ENCODE measurements at places on chromosomes 7 and 10.

DNA sequence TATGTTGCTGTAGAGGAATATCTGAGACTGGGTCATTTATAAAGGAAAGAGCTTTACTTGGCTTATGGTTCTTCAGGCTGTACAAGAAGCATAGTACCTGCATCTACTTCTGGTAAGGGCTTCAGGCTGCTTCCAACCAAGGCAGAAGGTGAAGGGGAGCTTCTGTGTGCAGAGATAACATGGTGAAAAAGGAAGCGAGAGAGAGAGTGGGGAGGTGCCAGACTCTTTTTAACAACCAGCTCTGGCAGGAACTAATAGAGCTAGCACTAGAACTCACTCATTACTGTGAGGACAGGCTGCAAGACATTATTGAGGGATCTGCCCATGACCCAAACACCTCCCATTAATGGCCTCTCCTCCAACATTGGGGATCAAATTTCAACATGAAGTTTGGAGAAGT lies 94.5 kb downstream of the KIF20B start:
- H3K4me1 ChIP-seq = no peaks in the 10 kb centered on the region
- no peaks in the 10 kb centered on the region for H3K36me3 ChIP-seq
- no peak overlapping the region for H3K27ac ChIP-seq
- no peak for DNase-seq
- no peaks in the 10 kb centered on the region for H3K27me3 ChIP-seq

GRCh38 chr10:108362961-108363360 lies 1198.5 kb upstream of the SORCS1 start:
- no peaks in the 10 kb centered on the region for H3K4me1 ChIP-seq
- no peak overlapping the region for H3K27ac ChIP-seq
- DNase-seq = no peak
- no peak overlapping the region for H3K4me3 ChIP-seq

DNA sequence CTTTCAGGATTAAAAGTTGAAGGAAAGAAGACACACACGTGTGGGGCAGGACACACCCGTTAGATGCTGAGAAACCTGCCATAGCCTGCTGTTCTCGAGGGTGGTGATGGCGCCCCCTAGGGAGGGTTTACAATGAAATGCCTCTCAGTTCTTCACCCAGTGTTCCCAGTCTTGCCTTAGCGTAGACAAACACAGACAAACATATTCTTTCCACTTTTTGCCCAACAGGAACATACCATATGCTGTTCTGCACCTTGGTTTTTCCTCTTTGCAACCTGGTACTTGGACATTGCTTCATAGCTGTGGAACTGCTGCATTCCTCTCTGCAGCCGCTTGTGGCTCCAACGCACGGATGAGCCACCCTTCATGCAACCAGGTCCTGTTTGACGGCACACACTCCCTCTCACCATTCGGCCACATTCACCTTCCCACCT lies 23.3 kb upstream of the HSPA12A start:
- no peak for DNase-seq
- H3K27ac ChIP-seq = no peak overlapping the region
- H3K36me3 ChIP-seq = no peaks in the 10 kb centered on the region
- H3K4me1 ChIP-seq = no peaks in the 10 kb centered on the region
- H3K4me3 ChIP-seq = no peak overlapping the region
- H3K27me3 ChIP-seq = no peaks in the 10 kb centered on the region

DNA sequence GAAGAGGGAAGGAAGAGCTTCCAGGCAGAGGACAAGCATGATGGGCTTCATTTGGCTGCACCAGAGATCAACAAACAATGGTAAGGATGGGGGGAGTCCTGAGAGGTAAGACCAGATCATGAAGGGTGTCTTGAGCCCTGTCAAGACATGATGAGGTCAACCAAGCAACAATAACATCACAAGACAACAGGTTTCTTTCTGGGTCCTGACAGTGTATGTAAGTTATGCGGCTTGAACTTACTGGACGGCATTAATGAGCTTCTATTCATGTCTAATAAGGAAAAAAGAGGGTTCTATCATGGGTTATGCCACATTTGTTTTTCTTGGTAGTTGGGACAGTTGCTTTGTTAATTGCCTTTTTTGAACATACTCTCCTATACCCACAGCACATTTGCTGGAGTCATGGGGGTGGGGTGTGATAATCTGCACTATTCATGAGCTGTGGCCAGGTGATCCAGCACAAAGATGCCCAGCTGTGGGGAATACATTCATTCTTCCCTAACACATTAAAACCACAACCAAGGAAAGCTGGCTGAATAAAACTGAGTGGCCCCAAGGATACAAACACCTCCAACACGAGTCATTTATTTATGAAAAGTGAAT lies 168.8 kb upstream of the KLF14 start:
- H3K4me1 ChIP-seq = peaks cover 19% of the 10 kb centered on the region
- DNase-seq = no peak
- H3K27ac ChIP-seq = no peak overlapping the region
- H3K27me3 ChIP-seq = no peaks in the 10 kb centered on the region
- no peak overlapping the region for H3K4me3 ChIP-seq

Data from neuronal stem cell (in vitro differentiated cells).